Right renal pelvis (tissue), 4 donors: ENCODE measurements at places on chromosomes 3 and 15. TPM values are rescaled to one million over a fixed set of nuclear protein-coding genes. Genes with fewer than 3 reads are reported as not detected.

DNA sequence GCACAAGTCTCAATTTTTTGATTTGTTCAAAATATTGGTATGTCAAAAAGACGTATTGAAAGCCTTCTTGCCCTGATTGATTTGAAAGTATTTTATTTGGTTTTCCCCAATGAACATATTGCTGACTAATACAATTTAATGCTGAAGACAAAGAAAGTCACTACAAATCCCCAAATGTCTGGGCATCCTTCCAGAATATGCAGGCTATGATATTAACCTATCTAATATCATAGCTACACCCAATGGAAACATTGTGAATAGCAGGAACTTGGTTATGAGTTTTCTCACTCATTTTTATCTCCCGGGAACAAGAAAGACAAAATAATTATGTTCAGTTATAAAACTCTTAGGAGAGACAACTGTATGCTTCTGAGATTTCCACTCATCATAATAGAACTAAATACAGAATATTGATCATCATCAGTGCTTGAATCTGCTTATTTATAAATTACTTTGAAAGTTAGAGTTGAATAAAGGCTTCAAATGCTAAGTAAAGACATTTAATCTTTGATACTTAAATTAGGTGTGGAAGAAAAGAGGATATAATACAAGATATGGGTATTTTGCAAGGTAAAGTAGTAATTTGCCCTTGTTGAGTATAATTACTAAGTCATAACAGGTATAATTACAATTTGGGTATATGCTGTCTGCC is 483.9 kb downstream of the RBMS3 start:
- DNase-seq = peak; percentile 63

DNA sequence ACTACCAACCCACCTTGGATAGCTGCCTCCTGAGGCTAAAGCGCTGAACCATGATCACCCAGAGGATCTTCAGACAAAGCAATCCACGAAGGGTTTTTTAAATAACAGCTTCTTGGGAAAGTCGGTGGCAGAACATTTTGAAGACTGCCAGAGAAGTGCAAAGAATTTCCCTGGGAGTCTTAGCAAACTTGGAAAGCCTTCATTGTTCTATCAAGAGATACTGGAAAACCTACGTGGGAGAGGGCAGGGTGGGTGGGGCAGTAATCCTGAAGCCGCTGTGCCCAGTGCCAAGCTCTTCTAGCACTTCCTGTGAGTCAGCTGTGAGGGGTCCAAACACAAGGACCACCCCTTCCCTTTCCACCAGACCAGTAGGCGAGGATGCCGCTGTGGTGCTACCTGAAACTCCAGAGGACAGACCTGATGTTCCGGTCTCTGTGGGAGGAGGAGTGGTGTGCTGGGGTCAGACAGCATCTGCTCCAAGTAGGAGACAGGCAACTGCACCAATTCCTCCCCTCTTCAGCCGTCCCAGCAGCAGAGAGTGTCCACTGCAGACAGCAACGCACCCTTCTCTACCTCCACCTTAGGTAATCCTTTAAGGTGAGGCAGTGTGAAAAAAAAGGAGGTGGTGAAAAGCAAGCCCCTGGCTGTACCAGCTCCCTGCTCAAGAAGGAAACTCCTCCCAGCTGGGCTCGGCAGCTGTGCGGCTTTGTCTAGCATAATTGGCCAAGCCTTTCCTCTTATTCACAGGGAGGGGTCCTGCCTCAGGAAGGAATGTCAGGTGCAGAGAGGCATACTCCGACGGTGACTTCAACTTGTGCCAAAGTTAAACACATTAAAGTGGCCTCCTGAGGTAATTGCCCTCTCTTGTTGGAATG is 99.0 kb downstream of the TMCC1 start:
- peak; percentile 43 for DNase-seq

DNA sequence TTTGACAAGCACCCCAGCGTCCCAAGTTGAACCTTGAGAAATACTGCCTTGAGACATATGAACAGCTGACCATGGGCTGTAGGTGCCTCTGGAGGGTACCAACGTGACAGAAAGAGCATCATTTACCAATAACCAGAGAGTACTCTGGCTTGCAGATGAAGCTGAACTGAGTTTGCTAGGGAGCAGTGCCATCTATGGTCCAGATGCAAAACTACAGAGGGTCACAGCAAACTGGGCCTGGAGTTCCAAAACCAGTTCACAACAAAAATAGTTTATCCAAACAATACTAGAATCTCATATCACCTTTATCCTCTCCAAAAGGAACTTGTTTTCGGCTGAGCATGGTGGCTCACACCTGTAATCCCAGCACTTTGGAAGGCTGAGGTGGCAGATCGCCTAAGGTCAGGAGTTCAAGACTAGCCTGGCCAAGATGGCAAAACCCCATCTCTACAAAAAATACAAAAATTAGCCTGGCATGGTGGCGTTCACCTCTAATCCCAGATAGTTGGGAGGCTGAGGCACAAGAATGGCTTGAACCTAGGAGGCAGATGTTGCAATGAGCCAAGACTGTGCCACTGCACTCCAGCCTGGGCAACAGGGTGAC is 69.3 kb downstream of the CHAC1 start:
- DNase-seq = no peak

- DNase-seq = no peak
Measured at GRCh38 chr15:37031198-37031597, 69.2 kb downstream of the MEIS2 start.

DNA sequence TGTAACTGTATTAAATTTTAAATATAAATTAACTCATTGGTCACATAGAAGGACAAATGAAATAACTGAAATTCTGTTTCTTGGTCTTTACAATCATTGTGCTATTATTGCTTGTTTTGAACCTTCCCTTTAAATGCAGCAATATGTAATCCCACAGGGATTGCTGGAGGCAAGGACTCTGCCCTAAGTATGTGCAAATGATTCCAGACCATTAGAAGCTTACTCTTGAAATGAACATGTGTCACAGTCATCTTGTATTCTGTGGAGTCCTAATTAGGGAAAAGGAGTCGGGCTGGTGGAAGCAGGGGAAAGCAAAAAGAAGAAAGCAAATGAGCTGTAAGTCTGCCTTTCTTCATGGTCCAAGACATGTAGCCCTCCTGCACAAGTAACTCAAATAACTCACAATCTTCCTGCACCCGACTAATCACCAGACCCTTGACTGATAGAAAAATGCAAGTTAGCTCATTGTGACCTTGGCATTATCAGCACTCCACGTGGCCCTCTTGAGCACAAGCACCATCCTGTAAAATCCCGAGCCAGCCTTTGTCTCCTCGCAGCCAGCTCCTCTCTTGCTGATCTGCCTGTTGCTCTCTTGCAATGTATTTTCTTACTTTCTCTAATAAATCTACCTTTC is 2.3 kb upstream of the TMPRSS7 start:
- DNase-seq = no peak

GRCh38 chr15:90040618-90041017 is 39.5 kb downstream of the ZNF710 start:
- DNase-seq = no peak

CKMT1B gene
- 3.5 TPM for polyA plus RNA-seq
